Femur (tissue), 1 donor: ENCODE measurements at places on chromosomes 2 and 18.

GRCh38 chr2:96256611-96257113 is 9.1 kb downstream of the TMEM127 start:
- DNase-seq = no peak

DNA sequence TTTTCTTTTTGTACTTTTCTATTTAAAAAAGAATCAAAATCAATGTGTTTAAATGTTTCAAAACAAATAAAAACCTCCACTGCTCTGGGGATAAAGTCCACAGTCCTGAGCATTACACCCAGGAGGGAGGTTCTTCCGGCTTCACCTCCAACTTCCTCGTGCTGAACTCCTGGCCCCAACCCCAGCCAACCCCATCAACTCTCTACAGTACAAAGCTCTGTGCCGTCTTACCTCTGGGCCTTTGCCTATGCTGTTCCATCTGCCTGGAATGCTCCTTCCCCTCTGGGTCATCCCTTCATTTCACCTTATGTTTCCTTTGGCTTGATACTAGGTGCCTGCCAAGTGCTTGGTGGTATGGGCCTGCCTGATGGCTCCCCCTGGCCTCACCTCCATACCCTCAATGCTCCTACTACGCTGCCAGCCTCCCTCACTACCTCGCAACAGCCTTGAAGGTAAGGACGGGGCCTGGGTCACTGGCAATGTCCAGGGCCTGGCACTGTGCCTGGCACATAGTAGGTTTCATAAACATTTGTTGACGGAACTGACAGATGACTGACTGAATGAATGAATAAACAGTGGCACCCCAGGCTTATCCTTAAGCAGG is 28.8 kb downstream of the SDC1 start:
- DNase-seq = no peak

- DNase-seq = no peak
Observed at GRCh38 chr18:25935356-25935755, 155.1 kb downstream of the SS18 start.

DNA sequence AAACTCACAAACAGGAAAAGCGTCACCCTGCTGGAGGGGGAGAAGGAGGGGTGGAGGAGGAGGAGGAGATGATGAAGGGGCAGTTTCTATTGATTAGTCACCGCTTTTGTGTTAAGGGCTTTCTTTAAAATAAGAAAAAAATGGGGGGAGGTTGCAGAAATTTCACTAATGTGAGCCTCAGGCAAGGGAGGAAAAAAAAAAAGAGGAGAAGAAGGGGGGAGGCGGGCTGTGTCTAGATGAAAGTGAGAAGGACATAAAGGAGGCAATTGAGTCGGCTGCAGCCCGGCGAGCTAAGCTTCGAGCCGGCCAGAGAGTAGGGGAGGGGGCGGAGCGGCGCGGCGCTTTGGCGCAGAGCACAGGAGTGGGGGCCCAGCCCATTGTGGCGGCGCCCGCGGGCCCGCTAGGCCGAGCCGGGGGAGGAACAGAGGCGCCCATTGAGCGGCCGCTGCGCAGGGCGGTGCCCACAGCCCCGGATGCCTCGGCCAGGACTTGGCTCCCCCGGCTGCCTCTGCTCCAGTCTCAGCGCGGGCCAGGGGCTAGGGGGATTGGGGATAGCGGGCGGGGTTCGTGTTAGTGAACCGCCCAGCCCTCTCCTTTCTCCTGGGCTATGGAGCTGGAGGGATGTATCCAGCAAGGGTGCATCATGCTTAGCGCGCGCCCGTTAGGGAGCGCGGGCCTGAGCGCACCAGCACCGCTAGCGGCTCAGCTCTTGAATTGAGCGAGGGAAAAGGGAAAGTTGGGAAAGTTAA is 7.9 kb downstream of the PAX3 start:
- DNase-seq = no peak

DNA sequence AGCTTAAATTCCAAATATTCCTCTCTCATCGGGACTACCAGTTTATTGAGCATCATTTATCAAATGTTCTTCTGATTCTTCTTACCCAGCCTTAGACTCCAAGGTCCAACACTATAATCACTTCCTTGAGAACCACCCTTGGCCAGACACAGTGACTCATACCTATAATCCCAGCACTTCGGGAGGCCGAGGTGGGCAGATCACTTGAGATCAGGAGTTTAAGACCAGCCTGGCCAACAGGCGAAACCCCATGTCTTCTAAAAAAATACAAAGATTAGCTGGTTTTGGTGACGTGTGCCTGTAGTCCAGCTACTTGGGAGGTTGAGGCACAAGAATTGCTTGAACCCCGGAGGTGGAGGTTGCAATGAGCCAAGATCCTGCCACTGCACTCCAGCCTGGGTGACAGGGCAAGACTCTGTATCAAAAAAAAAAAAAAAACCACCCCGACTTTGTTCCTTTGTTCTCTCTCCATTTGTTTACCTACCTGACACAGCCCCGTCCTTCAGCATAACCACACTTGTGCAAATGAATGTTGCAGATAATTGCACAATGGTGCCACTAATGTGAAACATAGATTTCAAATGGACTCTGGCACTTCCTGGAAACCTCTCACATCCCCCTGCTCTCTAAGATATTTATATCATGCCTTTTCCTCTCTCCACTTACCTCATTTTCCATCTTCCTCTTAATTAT is 38.9 kb upstream of the LPIN2 start:
- no peak for DNase-seq

GRCh38 chr18:48962252-48962993 is 11.7 kb upstream of the SMAD7 start:
- DNase-seq = no peak

GRCh38 chr2:179435566-179435965 is 170.9 kb upstream of the SESTD1 start:
- no peak for DNase-seq

GRCh38 chr2:14790041-14790640 is 157.6 kb downstream of the LRATD1 start:
- DNase-seq = no peak

- no peak for DNase-seq
Observed at GRCh38 chr2:101960819-101961337, 30.9 kb upstream of the IL1R2 start.

DNA sequence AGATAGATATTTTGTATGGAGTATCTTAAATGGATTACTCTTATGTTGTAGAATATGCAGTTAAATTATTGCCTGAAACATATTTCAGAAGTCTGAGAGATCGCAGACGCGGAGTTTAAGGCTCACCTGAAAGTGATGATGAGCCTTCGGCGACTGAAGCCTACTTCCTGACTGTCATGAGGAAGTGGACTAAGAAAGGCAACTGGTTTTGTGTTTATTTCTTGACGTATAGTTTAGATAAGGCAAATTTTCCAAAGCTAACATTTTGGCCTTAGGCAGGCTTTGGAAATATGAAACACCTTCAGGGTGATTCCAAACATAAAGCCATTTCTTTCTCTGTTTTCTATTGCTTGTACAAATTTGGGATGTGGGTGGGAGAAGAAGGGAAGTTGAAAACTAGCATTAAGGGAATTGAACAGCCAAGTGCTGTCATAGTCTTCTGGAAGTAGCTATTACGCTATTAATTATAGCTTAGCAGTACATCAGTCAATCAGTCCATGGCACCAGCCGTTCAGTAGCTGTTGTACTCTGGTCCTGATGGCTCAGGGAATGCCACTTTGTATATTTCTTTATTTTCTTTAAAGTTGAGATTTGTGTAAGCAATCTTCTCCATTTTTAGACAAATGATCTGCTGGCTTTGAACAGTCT is 1.5 kb downstream of the GRHL1 start:
- DNase-seq = no peak

DNA sequence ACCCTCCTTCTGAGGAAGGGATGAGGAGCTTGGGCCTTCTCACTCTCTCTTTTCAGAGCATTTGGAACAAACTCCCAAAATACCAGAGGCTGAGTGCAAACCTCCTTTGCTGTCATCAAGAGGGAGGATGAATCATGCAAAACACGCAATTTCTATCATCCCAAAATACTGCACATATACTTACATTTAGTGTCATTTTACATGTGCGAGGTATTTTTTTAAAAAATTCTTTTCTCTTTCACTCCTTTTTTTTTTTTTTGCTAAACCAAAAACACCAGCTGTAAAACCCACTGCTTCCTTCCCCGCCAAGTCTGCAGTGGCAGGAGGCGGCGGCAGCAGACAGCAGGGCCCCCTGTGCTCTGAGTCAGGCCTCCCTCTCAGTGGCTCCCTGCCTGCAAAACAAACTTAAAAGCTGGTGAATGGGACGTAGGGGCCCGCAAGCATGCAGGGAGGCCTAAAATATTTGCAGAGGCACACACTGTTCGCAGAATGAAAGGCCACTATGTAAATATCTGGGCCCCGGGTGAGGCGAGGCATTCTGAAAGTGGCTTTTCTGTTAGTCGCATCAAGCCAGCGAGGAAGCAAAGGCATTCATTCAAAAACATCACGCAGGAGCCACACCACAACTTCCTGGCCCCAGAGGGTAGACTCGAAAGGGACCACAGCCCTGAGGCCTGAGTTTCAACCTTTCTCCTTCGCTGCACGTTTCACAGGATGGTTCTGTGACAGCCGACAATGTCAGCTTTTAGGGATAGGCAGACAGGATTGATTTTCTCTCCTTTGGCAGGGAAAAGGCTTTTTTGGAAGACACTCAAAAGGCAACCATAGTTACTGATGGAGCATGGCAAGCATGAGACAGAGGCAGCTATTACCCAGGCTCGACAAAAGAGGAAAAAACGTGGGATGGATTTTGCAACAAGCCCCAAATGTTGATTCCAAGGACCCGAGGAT is 73.4 kb downstream of the ACTR2 start:
- DNase-seq = peak; percentile 83

DNA sequence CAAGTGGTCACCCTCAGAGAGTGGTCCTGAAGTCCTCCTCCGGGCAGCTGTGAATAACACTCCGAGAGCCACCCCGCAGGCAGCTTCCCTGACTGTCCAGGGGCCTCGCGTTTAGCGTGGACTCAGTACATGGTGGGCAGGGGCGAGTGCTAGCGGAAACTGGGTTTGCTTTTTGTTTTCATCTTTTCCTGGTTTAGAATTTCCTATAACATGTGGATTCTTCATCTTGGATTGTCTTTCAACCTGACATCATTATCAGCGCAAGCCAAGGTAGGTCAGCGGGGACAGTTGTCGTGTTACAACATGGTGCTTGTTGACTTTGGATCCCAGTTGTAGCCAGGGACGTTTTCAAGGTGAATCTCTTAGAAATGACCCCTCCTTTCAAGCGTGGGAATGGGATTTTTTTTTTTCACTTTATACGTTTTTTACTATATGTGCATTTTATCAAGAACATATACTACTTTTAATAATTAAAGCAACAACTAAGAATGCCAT is 20.9 kb downstream of the RMC1 start:
- no peak for DNase-seq

DNA sequence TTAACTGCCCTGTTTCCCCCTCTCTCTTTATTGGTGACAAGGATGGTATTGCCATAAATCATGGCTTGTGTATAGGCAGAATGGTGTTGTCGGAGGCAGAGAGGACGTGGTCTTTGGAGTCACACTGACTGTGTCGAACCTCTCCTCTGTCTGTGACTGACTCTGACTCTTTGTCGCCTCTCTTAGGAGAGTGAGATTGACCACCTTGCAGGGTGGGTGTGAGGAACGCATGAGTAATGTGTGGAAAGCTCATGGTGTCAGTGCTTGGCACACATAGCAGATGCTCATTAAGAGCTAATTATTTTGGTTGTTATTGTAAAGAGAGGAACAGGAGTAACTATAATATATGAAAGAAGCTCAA is 145.6 kb downstream of the TTC27 start:
- no peak for DNase-seq

GRCh38 chr2:195407783-195408182 is 249.2 kb upstream of the SLC39A10 start:
- DNase-seq = no peak

- no peak for DNase-seq
Observed at GRCh38 chr2:105669384-105669891, 75.3 kb upstream of the NCK2 start.

DNA sequence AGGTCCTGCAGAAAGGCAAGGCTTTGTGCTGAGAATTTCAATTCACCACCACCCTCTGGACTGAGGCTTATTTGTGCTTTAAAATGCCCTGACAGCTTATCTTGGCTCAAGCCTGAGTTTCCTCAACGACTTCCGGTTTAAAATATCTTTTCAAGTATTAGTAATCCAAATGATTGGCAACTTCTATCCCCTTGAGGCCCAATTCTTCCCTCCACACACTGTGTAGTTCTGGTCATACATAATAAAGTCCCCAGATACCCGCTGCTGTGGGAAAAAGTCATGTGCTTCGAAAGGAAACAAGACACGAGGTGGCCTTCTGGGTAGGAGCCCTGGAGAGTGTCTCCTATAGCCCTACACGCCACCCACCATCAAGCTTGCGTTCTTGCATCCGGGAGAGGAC is 393.4 kb downstream of the ALK start:
- DNase-seq = no peak

DNA sequence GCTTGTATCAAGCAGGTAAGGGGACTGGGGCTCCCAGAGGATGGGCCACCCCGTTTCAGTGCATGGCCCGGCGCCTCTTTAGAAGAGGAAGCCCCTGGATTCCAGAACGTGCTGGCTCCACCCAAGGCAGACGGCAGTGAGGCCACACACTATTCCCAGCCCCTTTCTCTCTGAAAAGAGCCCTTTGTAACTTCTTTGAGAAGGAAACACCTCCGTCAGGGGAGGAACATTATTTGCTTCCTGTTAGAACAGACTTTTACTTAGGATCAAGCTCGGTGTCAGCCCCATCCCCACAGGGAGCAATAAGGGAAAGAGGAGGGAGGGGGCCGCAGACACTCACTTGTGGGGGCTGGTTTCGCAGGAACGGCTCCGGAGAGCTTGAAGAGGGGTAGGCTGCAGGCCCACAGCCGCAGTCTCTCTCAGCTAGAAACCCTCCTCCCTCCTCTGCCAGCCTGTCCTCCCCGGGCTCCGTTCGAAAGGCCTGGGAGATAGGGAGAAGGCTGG is 49.6 kb upstream of the RMDN2 start:
- no peak for DNase-seq

DNA sequence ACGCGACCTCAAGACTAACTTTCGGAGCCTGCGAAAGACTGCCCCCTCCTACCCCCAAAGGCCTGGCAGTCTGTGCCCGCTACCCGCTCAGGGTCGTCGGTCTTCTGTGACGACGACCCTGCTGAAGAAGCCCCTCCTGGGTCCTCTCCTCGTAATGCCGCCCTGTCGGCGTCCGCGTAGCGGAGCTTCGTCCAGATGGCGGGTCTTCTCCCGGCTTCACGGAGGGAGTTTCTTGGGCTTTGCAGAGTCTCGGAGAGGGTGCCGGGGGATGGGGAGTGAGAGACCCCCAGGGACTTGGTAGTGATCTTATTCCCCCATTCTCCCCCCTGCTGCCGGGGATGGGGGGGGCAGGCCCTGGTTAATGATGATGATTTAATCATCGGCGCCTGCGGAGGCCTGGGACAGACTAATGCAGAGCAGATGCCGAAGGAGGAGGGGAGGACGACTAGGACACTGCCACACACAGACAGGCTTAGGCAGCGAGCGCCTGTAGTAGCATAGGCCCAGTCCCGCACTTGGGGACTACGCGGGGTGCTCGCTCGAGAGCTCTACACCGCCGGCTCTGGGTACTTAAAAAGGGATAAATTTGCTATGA is 528 bp upstream of the PCGF1 start:
- DNase-seq = no peak

GRCh38 chr2:182445391-182445965 is 18.6 kb upstream of the PDE1A start:
- no peak for DNase-seq
